ENCODE measurements at places on chromosomes 12 and 14. TPM values are rescaled to one million over a fixed set of nuclear protein-coding genes. Genes with fewer than 3 reads are reported as not detected.

The TEDC1 gene
- 31.8 TPM for total RNA-seq

GRCh38 chr12:31355747-31356107 is 29.8 kb upstream of the SINHCAF start:
- no peak for DNase-seq

DNA sequence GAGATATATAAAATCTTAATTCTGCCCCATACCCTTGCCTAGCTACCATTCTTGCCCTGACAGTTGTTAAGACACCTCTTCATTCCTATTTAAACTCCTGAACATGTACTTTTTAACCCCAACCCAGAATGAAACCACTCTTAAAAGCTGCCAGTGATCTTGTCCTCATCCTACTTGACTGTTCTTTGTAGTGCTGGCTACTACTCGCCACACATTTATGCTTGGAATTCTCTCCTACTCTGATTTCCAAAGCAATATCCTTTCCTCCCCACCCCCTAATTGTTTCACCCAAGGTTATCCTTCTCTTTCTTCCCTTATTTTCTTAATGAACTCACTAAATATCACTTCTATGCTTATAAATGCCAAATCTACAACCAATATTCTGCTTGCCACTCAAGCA is 4.1 kb downstream of the NFYB start:
- no peak for DNase-seq

DNA sequence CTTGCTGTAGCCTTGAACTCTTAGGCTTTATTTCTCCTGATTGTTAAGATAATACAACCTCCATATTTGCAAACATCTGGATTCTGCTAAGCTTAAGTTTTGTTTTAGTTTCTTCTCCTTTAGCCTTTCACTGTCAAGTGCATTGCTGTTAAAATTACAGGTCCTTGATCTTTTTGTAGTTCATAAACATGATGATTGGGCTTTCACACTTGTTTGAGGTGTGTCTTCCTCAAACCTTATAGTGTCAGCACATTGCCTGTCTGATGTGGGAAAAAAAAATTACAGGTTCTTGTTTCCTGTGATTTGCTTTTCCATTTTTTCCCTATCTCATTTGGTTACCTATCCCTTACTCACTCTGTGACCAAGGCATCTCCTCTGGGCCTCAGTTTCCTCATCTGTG is 59.2 kb downstream of the BICDL1 start:
- no peak for DNase-seq

The KTN1 gene
- total RNA-seq: 138 TPM

The LYSET gene
- 9.9 TPM for total RNA-seq

- no peak for DNase-seq
Observed at GRCh38 chr12:128543460-128543859, 276.5 kb downstream of the TMEM132C start.
